ENCODE measurements at places on chromosomes 5 and 9.
A peak's percentile ranks its signal among the peaks of the same experiment; 100 is the strongest.

DNA sequence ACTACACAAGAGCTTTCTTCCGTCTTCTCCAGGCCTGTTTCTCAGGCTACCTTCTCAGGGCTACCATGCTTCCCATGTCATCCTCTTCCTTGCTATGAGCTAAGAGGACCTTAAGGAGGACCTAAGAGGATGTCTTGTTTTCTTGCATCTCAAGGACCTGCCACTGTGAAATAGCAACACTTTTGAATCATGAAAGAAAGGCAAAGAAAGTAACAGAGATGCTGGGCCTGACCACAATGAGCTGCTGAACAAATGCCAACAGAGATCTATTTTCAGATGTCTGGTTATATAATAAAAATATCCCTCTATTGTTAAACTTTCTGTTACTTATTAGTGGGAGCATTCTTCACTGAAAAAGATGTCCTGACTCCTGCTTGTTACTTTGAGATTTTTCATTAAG lies 36.7 kb upstream of the ANXA1 start:
- no peak for DNase-seq

DNA sequence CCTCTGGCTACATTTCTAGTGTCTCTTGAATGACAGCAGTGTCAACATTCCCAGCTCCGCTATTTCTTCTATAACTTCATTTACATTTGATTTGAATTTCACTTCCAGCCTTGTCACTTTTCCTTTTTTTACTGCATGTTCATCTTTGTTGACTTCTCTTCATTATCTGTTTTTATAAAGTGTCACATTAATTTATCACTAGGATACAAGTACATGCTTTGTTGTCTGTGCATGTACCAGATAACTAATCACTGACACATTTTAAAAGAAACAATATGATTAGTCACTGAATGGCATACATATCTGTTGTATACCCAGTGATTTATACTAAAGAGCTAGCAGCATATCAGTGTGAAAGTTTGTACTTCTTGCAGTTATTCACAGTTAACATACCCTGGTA lies 29.1 kb downstream of the ARSK start:
- DNase-seq: no peak

DNA sequence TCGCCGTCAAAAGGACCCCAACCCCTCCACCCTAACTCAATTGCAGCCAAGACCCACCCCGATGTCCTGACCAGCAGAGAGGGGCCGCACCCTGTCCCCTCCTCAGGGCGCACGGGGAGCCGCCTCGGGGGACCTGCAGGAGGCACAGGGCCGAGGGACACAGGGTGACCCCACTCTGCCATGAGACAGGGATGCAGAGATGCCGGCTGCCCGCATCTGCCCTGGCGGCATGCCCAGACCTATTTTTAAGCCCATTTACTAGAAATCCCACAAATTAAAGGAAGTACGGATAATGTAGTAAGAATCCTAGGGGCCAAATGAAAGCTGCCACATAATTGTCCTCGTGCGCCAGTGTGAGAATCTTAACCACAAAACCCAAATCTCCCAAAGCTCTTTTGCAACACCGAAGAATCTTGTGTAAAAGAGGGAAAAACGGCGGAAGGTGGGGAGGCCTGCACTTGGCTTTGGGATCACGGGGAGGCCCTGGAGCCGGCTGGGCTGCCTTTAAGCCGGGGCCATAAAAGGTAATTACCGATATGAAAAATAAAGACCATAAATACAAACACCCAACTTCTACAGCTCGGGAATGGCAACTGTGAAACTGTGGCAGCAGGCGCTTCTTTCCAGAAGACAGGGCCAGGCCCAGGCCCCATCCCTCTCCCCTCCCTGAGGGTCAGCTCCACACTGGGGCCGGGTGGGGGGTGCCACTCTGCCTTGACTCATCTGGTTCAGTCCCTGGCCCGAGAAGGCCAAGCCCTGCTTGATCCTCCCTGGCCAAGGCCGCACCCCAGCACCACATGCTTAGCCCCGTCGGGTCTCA lies 35.0 kb downstream of the NACC2 start:
- no peak for DNase-seq

- DNase-seq: no peak
Measured at GRCh38 chr9:80285326-80285725, 713.6 kb downstream of the TLE4 start.

DNA sequence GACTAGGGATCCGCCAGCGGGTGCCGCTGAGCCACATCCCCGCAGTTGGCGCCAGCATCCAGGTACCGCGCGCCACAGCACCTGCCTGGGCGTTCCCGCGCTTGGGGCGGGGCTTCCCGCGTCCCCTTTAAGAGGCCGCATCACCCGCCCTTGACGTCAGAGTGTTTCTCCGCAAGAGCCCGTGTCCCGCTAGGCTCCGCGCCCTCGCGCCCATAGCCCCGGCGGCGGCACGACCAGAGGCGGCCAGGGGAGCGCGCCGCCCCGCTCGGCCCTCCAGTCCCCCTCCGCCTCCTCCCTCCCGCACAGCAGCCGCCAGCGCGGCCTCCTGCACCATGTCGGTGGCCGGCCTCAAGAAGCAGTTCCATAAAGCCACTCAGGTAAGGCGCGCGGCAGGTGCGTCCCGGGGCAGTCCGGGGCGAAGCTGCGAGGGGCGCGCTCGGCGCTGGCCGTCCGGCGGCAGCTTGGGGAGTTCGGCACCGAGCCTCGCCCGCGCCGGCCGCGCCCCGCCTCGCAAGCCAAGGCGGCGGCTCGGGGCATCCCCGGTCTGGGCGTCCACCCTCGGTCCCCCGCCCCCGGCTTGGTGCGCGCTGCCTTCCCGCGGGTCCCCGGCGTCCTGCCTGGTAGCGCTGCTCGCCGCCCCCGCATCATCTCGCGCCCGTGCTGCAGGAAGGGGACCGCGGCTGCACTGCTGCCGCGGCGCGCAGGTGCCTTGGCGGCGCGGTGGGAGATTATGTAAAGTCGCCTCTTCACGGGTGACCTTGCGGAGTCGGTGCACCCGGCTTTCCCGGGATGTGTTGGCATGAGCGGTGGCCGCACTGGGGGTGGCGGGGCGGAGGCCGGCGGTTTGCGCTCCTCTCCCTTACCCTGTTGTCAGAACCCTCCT lies at the start of gene SH3GL2:
Gene SH3GL2, plus strand, starts transcription at position 156 of the 883 bp plus-strand sequence.
- DNase-seq: peak; percentile 57

DNA sequence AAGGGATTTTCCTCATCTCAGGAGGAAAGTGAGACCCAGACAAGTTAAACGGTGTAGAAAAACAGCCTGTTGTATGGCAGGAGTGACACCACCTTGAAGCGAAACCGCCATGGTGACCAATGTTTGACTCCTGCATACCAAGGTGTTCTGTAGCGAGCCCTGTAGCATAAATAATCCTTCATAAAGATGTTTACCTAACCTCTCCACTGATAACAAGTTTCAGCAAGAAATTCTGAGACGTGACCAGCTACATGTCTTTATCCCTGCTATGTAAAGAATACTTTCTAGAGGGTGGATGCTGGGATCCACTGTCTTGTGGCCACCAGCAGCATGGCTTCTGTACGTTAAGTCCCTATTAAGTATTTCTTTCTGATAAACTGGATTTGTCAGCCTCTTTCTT lies 148.1 kb downstream of the MPDZ start:
- no peak for DNase-seq

DNA sequence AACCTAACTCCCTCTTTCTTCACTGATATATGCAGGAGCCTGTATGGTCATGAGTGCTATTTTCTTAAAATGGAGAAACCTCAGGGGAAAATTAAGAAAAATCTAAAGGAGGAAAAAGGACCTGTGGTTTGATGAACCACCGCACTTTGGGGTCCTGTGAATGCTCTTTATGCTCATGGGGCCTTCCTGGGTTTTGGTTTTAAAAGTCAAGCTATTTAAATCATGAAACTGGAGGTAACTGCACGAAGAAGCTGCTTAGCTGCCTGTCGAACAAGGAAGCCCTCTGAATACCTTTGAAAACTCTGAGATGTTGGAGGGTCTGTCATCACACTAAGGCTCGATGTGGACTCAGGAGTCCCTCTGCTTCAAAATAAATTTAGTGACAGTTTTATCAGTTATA lies 564.5 kb upstream of the ADAMTS16 start:
- DNase-seq: no peak

GRCh38 chr5:113170707-113171106 lies 194.1 kb downstream of the DCP2 start:
- DNase-seq: no peak

- no peak for DNase-seq
Measured at GRCh38 chr5:169098331-169099121, 202.4 kb downstream of the SLIT3 start.

GRCh38 chr9:137545123-137545522 lies 5.1 kb downstream of the PNPLA7 start:
- no peak for DNase-seq

DNA sequence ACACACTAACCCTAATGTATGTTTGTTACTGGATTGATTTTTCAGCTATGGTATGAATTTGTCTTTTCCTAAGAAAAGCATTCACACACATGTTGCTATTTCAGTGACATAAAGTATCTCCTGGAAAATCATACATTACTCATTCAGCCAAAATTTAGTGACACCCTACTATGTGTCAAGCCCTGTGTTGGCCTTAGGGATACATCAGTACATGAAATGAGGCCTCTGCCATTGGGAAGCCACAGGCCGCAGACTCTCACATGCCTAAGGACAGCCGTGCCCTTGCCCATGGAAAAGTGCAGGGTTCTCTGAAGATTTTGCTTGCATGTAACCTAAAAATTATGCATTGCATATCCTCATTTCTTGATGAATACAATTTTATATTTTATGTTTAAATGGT lies 5.2 kb upstream of the MARCHF6 start:
- no peak for DNase-seq

GRCh38 chr5:56080375-56081052 lies 85.8 kb upstream of the IL6ST start:
- DNase-seq: no peak

- no peak for DNase-seq
Measured at GRCh38 chr9:78919701-78920100, 622.8 kb downstream of the PSAT1 start.

DNA sequence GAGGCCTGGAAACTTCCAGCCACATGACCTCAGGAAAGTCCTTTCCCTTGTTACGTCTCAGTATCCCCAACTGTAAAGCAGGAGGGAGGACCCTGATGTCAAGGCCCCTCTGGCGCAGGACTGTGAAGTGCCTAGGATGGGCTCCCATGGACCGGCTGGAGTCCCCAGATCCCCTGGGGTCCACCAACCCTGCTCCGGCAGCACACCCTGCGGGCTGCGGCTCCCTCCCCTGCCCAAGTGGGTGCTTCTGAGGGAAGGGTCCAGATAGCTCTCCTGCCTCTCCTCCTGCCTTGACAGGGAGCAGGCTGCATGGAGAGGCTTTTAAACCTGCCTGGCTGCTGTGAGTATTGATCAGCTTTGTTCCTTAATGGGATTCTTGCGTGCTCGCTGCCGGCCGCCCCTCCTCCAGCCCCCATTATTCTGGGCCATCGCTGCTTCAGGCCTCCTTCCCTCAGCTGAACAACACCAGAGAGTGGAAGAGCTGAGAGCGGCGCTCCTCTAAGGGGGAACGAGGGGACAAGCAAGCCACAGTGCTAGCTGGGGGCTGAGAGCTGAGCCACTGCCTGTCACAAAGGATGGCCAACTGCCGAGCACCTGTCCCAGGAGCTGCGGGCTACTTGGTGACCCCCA lies 25.6 kb upstream of the NTNG2 start:
- no peak for DNase-seq

DNA sequence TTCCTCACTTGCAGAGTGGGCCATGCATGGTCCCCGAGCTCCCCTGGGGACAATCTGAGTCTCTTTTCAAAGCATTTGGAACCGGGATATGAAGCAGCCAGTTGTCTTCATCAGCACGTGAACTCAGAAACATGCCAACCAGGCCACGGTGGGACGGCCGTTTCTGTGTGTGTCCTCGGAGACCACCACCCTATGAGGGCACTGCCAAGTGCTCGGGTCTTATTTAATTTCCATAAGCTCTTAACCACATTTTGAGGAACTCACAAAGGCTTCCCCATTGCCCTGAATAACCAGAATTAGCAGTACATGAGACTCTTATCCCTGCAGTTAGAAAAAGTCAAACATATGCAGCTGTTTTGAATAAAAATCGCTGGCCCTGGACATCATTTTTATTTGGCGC lies 60.1 kb downstream of the OTULIN start:
- no peak for DNase-seq

GRCh38 chr5:126780165-126780827 lies 3.4 kb downstream of the LMNB1 start:
- peak; percentile 37 for DNase-seq

GRCh38 chr5:168260353-168261226 lies 30.9 kb upstream of the WWC1 start:
- no peak for DNase-seq

DNA sequence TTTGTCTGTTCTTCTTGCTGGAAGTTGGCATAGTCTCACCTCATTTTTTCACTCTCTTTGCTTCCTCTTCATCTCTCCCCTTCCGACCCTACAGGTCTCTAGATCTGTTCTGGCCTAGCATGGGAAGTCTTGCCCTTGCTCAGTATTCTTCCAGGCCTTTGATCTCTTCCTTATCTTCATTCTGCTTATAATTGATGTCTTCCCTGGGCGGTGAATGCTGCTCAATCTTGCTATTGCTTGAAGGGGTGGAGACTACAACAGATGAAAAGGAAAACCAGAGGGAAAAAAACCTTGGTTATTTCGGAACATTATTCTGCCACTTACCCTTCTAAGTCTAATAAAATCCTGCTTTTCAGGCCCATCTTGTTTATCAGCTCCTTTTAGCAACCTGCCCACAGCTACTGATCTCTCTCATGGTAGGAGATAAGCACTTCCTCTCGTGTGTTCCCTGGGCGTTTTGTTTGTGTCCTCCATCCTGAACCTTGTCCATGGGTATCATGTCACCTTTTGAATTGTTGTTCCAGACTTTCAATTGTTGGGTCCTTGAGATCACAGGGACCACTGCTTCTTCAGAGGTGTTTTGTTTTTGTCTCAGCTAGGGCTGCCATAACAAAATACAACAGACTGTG lies 375.6 kb downstream of the ADGRV1 start:
- DNase-seq: no peak

DNA sequence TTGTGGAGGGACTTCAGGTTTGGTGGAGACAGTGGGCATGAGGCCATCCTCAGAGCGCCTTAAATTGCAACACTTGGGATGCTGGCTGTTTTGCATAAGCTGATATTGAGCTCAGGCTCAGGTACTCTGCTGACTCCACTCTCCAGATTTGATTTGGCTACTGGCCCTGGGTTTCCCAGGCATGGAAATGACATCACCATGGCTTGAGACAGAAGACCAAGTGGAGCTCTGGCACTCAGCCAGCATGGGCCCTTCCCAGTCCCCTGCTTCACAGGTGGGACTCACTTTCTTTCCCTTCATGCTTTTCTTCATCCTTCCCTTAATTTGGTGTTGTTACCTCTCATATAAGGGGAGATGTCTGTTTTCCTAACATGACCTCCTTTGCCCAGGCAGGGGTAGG lies 72.0 kb upstream of the IL12B start:
- no peak for DNase-seq
